CD4-positive, alpha-beta T cell (primary cell): ENCODE measurements at places on chromosomes 1 and 21. TPM values are rescaled to one million over a fixed set of nuclear protein-coding genes. Genes with fewer than 3 reads are reported as not detected.

Gene CCDC27
- not detected for total RNA-seq

DNA sequence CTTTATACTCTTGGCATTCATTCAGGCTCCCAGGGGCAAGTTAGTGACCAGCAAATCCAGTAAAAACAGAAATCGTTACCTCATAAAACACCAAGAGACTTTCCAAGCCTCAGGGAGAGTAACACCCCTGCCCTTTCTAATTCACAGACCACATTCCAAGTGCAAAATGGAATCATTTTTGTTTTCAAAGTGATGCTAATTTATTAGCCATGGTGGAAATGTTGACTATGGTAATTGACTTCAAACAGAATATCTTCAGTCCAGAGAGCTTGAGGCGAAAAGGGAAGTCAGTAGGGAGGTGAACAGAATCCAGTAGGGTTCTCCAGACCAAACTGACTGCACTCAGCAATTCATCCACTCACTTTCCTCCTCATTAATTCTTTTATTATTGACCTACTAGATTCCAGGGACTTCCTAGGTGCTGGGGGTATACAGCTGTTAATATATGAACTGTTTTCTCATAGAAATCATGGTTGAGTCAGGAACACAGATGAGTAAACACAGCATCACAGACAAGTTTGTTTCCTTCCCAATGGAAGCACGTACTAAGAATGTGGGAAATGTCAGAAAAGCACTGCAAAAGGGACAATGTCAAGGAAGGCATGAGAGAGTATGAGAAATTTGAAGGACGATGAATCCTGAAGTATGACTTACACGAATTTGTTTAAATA, 388.5 kb upstream of the C1orf87 start:
- H3K27ac ChIP-seq = no peak overlapping the region
- H3K4me3 ChIP-seq = no peak overlapping the region
- H3K27me3 ChIP-seq = no peaks in the 10 kb centered on the region
- H3K36me3 ChIP-seq = no peaks in the 10 kb centered on the region
- no peaks in the 10 kb centered on the region for H3K4me1 ChIP-seq

GRCh38 chr1:54538538-54538937, 9.5 kb upstream of the ACOT11 start:
- H3K27me3 ChIP-seq = peaks cover 3% of the 10 kb centered on the region
- DNase-seq = no peak
- no peak overlapping the region for H3K27ac ChIP-seq
- H3K4me1 ChIP-seq = peaks cover 16% of the 10 kb centered on the region
- no peak overlapping the region for H3K4me3 ChIP-seq
- H3K36me3 ChIP-seq = no peaks in the 10 kb centered on the region

GRCh38 chr1:236492378-236492777, 31.4 kb upstream of the LGALS8 start:
- DNase-seq = no peak
- no peak overlapping the region for H3K4me3 ChIP-seq
- no peaks in the 10 kb centered on the region for H3K36me3 ChIP-seq
- peaks cover 6% of the 10 kb centered on the region for H3K4me1 ChIP-seq
- no peak overlapping the region for H3K27ac ChIP-seq

GRCh38 chr1:5911157-5911556, 81.1 kb downstream of the NPHP4 start:
- H3K4me3 ChIP-seq = no peak overlapping the region
- H3K4me1 ChIP-seq = peaks cover 4% of the 10 kb centered on the region
- H3K27ac ChIP-seq = no peak overlapping the region
- no peak for DNase-seq

DNA sequence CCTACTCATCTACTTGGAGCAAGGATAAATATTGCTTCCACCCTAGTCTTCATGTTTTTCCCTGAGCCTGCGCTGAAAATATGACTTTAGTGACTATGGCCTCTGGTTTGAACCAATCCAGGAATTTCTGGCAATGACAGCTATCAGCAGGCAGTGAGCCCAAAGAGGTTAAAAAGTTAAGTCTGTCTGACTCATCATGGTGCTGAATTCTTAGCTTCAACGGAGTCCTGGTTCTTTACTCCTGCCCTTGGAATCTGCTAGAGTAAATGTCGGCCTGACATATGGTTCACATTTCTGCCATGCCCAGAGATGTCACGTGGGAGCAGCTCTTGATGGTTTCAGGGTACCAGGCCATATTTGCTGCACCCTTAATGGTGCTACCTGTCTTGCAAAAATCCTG, 351.6 kb upstream of the PLXNA2 start:
- no peak overlapping the region for H3K27ac ChIP-seq
- no peak overlapping the region for H3K4me3 ChIP-seq
- no peaks in the 10 kb centered on the region for H3K27me3 ChIP-seq
